Activated CD4-positive, alpha-beta T cell treated with anti-CD3 and anti-CD28 coated beads, Interleukin-2, Interleukin-6, amounts not matched to agents 100 ng/mL and 50 ng/mL, durations not matched to agents 16 hours and 8 hours (primary cell): ENCODE measurements at places on chromosomes 12 and 14.

- peak; percentile 56 for DNase-seq
Observed at GRCh38 chr12:101414533-101415119, 7.1 kb upstream of the ARL1 start.

GRCh38 chr14:104421401-104421821, 158.2 kb upstream of the C14orf180 start:
- no peak for DNase-seq

GRCh38 chr14:105398726-105399465, 558 bp downstream of the TEX22 start:
- peak; percentile 58 for DNase-seq

GRCh38 chr12:128513331-128513730, 246.4 kb downstream of the TMEM132C start:
- DNase-seq, result no peak

GRCh38 chr12:94714378-94715114, 64.2 kb upstream of the TMCC3 start:
- no peak for DNase-seq

GRCh38 chr12:59636945-59637691, 41.3 kb downstream of the SLC16A7 start:
- DNase-seq, result no peak

DNA sequence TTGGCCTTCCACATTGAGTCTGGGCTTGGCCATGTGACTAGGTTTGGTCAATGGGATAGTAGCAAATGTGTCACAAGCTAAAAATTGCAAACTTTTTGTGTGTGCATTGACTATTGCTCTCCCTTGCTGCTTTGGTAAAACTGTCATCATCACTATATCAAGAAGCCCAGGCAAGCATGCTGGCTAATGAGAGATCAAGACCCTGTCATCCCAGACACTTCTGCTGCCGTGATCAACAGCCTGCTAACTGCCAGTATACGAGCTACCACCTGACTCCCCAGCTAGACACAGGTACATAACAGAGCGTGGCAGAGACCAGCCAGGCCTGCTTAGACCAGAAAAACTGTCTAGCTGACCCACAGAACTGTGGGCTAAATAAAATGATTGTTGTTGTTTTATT, 456.7 kb upstream of the DCN start:
- DNase-seq, result no peak

- peak; percentile 22 for DNase-seq
Observed at GRCh38 chr12:39341179-39341578, 101.7 kb downstream of the KIF21A start.

- DNase-seq, result no peak
Observed at GRCh38 chr14:50804181-50804721, 26.7 kb downstream of the NIN start.

GRCh38 chr12:64240781-64241180, 18.7 kb upstream of the KICS2 start:
- no peak for DNase-seq

DNA sequence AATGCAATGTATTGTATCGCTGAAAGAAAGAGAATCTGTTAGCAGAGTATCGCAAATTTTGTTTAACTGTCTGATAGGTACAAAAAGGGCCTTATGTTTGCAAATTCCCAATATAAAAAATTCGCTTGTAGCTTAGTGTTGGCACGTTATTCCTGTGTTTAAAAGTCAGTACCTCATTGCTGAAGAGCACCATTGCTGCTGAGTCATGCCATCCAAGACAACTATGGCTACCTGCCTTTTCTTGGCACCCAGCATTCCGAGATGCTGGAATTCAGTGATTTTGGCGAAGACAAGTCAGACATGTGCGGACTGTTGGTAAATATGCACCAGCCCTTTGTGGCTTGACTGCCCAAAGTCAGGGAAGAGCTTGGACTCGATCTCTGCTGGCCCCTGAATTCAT, 149.5 kb upstream of the EEA1 start:
- DNase-seq, result no peak

DNA sequence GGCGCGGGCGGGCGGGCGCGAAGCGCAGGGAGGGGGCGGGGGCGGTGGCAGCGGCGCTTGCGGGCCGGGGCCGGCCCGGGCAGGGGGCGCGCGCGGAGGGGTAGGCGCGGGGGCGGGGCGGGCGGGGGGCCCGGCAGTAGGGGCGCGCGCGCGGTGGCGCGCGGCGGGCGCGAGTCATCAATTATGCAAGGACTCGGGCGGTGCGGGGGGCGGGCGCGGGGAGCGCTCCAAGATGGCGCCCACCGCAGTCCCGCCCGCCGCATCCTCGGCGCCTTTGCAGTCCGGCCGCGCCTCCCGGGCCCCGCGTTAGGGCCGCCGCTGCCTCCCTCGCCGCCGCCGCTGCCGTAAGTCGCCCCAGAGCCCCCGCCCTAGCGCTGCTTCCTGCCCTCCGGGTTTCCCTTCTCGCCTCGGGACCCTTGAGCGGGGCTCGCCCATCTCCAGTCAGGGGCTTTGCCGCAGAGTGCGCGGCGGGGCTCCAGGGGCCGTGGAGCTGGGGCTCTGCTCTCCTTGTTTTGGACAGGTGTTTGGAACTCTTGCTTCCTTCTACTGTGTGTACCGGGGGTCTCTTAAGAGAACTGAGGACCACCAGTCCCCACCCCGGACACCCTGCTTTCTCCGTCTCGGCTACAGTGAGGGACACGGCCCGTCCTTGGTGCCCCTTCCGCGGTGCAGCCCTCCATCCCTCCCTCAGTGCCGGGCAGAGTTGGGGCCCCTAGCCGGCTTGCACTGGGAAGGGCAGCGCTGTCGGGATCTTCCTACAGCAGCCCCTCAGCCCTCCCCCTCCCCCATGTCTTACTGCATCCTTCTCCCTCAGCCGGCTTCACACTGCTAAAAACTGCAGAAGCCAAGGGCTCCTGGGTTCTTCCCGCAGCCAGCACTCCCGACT, at the start of gene SCN8A:
Gene SCN8A (plus strand): TSS at position 218 of the 886 bp plus-strand sequence. CDS start 71,585 bp downstream, outside the sequence.
- peak; percentile 38 for DNase-seq

GRCh38 chr12:1201886-1202285, 210.9 kb downstream of the ERC1 start:
- no peak for DNase-seq

DNA sequence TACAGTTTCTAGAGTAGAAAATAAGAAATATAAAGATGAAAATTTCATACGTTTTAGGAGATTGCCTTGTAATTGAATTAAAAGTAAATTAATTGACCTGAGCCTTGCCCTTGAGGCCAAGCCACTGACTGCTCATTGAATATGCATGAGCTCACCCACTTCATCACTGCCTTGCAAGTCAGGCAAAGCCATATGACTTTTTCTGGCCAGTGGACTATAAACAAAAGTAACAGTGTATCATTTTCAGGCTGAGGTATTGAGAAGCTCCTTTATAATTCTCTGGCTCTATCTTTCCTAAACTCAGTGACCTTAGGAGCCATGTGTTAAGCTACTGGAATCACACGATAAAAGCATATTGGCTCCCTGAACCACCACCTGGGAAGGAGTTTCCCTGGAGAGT, 369.3 kb downstream of the NUAK1 start:
- DNase-seq, result no peak

- DNase-seq, result no peak
Observed at GRCh38 chr12:78645956-78646355, 218.6 kb upstream of the SYT1 start.

- DNase-seq, result no peak
Observed at GRCh38 chr12:107474639-107475539, 210.7 kb upstream of the PWP1 start.

DNA sequence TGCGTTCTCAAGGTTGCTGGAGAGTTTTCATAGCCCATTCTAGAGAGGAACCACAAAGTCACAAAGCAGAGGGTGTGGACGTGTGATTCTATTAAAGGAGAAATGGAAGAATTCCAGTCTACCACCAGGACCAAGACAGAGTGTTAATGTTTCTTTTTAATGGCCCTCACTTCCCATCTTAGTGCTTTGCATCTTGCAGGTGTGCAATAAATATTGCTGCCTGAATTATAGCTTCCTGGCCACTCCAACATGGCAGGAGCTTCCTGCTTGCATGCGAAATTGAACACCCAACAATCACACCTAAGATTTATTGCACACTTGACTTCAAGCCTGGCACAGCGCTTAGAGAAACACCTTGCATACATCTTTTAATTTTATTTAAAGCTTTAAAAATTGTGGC, 22.4 kb upstream of the PPP1CC start:
- DNase-seq, result no peak

DNA sequence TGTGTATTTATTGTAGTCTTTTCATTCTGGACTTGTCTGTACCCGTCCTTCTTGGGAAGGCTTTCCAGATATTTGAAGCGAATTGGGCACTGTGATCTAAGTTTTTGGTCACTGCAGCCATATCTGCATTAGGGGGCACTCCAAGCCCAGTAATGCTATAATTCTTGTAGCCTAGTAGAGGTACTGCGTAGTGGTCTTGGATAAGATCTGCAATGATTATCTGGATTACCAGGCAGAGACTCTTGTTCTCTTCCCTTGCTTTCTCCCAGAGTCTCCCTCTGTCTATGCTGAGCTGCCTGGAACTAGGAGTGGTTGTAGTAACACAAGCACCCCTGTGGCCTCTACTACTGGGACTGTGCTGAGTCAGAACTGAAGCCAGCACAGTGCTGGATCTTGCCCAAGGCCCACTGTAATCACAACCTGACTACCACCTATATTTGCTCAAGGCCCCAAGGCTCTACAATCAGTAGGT, 30.0 kb downstream of the SLC38A2 start:
- DNase-seq, result no peak

DNA sequence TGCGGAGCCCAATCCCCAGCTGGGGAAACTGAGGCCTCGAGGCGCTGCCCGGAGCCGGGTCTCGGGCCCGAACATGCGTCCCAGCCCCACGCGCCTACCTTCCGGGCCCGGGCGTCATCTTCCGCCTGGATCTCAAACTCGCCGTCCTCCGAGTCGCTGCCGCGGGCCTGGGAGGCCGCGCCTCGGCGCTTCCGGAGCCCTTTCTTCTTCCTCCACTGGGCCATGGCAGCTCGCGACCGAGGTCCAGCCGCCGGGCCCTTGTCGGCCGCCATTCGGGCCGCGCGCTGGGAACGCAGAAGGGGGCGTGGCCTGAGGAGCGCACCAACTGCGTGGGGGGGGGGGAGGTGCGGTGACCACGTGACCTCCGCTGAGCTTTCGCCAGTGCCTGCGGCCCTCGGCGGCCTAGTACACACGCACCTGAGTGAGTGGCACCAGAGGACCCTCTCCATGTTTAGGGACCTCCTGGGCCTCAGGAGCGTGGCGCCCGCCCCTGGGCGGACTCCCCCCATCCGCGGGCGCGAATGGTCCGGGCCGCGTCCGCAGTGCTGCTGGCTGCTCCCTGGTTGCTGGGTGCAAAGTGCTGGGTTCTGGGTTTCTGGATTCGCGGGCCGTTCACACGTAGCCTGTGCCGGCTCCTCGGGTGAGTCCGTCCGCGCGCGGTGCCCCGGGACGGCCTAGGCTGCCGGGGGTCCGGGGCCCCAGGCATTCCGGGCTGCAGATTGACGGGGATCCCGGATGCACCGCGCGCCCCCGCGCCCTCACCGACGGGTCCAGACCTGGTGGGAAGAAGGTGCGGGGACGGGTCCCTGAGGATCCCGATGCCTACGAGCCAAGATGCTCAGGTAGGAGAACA, at the start of the genes DDX54 and RITA1:
Gene DDX54 (minus strand): TSS at position 299 of the 853 bp plus-strand sequence. CDS start 27 bp downstream, at position 272.
Gene RITA1 (plus strand): TSS at position 542 of the 853 bp plus-strand sequence. CDS start 1,026 bp downstream, outside the sequence.
- peak; percentile 89 for DNase-seq

DNA sequence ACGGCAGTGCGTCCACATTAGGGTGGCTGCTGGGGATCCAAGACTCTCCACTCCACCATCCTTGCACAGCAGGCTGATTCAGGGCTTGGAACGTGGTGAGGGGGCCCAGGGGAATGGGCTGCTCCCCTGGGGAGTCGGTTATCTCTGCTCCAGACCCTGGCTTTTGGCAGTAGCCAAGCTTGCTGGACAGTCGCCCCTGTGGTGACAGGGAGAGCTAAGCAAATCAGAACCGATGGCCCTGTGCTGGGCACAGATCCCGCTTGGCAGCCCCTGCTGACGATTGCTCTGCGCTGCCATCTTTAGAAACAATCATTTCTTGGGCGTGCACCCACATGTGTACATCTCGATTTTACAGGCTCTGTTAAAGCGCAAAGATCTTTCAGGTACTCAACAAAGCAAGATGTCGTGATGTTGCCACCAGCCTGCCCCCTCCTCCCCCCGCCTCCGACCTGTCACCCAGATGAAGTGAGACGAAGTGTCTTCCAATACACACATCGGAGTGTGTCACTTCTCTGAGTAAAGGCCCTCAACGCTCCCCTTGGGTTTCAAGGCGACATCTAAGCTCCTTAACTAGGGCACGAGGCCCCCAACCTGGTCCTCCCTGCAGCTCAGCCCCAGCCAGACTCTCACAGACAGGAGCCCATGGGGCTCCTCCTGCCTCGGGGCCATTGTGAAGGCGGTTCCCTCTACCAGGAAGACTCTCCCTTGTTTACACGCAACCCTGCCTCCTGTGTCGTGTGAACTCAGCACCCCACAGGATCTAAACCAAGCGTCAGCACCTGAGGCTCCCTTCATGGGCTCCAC, 55.6 kb downstream of the PITPNM2 start:
- no peak for DNase-seq

DNA sequence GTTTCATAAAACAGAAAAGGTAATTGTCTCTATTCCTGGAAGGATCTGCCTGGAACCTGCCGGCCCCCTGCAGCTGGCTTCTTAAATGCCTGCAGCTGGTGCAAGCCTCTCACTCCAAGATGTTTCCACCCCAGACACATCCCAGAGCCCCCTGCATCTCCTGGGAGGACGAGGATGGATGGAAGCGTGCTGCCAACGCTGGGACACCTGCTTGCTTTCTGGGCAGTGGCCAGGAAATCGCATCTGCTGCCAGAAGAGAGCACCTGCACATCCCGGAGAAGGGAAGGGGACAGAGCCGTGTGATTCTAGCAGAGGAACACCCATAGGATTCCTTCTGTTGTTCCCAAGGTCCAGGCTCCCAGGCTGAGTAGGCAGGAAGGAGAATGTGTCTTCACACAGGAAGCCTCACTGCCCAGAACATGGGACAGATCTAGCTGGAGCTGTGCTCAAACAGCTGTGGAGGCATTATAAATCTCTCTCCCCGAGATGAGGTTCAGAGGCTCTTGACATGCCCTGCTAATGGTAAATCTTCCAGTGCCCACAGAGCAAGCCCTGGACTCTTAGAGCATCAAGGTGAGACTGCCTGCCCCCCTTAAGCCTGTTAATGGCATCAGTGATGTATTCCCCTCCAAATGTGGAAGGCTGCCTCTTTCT, 138.8 kb upstream of the MAP1LC3B2 start:
- DNase-seq, result no peak
